Dorsolateral prefrontal cortex (tissue), 122 donors: ENCODE measurements at places on chromosomes 3 and 15.

DNA sequence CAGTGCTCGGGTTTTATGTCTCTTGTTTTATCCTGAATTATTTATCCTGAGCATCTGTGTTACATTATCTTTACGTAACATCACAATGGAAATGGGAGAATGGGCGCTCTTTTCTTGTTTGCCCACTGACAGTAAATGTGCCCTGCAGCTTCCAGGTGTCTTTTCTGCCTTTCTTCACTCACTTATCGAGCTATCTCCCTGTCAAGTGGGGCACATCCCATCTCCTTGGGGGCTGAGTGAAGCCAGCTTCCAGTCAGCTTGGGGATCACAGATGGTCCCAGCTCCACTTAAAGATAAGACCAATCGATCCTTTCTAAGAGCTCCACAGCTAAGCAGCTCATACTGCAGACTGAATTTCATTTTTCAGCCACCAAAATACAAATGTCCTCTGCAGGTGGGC, 125.8 kb downstream of the KBTBD8 start:
- DNase-seq: no peak

GRCh38 chr15:77612958-77613601, 19.6 kb downstream of the LINGO1 start:
- DNase-seq: no peak

DNA sequence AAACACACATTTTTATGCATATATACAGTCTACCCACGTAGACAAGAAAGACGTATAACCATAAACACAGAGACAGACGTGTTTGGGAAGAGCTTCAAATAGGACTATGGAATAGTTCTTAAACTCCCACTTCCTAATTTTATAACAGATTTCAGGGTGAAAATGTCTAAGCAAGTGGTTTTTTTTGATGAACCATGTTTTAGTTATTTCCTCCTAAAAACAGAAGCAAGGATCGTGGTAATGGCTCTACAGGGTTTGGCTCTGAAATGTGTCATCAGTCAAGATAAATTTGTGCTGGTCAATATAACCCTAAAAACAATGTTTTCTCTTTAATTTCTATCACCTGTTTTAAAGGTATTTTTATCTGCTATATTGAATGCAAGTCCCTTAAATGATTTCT, 58.2 kb downstream of the FMN1 start:
- DNase-seq: no peak

DNA sequence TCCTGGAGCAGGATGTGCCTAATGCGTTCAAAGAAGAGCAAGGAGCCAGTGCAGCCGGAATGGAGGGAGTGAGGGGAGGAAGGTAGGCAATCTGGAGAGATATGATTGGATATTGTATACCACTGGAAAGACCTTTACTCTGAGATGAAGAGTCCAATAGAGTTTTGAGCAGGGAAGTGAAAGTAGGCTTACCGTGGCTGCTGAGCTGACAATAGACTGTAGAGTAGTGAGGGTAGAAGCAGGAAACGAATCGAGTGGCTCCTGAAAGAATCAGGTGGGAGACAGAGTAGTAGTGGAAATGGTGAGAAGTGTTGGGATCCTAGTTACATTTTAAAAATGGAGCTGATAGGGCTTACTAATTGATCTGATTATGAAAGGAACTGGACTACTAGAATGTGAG, 51.8 kb upstream of the NUDT16 start:
- DNase-seq: no peak

DNA sequence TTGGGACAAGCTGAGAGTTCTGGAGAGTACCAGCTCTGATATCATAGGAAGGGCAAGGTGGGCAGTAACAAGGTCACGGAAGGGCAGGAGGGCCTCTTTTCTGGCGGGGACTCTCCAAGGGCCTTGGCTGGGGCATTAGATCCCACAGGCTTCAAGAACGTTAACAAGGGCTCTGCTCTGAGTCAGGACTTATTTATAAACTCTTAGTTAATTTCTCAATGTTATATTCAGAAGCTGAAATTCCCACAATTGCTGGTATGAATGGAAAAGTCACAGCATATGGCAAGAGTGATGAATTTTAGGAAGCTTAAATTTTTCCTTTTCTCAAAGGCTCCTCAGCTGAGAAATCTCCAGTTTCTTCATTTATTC, 320.2 kb upstream of the TBC1D5 start:
- DNase-seq: no peak

DNA sequence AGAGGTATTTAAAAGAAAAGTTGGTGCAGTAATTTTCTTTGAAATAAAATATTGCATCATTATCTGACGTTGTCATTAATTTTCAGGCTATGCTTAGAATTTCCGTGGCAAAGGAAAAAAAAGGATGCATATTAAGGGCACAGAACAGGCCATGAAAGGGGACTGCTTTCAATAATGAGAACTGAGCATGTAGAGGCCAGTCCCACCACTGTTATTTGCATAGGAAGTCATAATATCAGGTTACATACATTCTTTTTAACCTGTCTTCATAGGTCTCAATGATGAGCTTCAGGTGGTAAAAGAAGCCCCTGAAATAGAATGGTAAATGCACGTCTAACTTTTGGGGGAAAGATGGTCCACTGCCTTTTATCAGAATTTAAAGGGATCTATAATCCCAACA, 272.1 kb upstream of the ALCAM start:
- no peak for DNase-seq

- no peak for DNase-seq
Measured at GRCh38 chr3:194382892-194383223, 13.3 kb upstream of the LRRC15 start.

GRCh38 chr3:37139567-37140052, 34.8 kb downstream of the LRRFIP2 start:
- no peak for DNase-seq

DNA sequence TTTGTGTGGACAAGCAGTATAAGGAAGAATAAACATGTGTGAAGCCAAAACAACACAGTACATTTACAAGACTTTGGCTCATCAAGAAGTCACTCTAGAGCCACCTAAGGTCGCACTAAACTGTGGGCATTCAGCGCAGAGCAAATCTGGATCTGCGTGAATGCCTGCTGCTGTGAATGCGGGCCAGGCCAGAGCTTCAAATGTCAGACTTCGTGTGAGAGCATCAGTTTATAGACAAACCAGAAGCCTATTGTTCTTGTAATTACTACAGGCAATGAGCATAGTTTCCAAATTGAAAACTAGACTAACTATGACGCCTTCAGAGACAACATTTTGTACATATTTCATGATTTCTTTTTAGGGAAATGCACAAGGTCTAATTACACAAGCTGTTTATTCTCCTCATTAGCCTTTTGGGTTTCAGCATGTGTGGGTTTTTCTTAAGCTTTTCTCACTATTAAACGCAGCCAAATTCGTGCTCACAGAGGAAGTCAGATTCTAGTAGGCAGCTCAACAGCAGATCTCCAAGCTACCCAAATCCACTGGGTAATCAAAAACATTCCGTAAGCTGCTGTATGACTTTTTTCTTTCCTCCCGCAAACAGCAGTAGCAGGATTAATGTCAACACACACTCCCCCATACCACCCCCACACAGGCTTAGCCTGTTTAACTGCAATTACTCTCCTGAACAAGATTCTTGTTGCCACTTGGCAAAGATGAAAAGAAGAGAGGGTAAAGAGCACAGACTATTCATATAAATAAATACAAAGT, 84.5 kb upstream of the SETMAR start:
- no peak for DNase-seq

GRCh38 chr3:30688776-30689641, 82.6 kb downstream of the TGFBR2 start:
- DNase-seq: no peak

- no peak for DNase-seq
Measured at GRCh38 chr3:185586686-185587039, 568 bp downstream of the SENP2 start.

- no peak for DNase-seq
Measured at GRCh38 chr3:194237110-194237509, 101.2 kb downstream of the HES1 start.

- no peak for DNase-seq
Measured at GRCh38 chr15:49036650-49037545, 9.3 kb downstream of the SECISBP2L start.

- no peak for DNase-seq
Measured at GRCh38 chr3:112175646-112176045, 42.6 kb upstream of the GCSAM start.

- DNase-seq: no peak
Measured at GRCh38 chr15:51386486-51386885, 45.0 kb downstream of the GLDN start.

GRCh38 chr3:178174201-178174915, 361.9 kb upstream of the KCNMB2 start:
- DNase-seq: no peak

- no peak for DNase-seq
Measured at GRCh38 chr15:63800241-63800640, 33.5 kb downstream of the HERC1 start.

- DNase-seq: no peak
Measured at GRCh38 chr3:7977245-7978086, 524.2 kb upstream of the LMCD1 start.

GRCh38 chr3:58190882-58191281, 19.9 kb downstream of the DNASE1L3 start:
- no peak for DNase-seq

GRCh38 chr3:32397941-32398340, 6.3 kb downstream of the CMTM7 start:
- no peak for DNase-seq

DNA sequence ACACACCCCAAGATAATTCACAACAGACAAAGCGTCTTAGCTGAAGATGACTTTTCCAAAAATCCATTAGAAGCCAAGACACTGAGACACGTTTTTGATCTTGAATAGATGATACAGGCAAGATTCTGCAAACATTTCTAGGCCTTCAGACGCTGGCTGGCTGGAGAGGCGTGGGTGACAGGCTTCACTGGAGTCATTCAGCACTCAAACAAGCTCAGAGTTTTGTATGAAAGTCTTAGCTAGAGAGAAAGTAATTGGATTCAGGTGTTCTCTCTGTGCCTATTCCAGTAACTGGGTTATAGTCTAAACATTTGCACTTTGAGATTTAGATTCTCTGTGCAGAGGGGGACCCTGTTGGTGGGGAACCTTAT, 147.7 kb upstream of the BHLHE40 start:
- DNase-seq: no peak

DNA sequence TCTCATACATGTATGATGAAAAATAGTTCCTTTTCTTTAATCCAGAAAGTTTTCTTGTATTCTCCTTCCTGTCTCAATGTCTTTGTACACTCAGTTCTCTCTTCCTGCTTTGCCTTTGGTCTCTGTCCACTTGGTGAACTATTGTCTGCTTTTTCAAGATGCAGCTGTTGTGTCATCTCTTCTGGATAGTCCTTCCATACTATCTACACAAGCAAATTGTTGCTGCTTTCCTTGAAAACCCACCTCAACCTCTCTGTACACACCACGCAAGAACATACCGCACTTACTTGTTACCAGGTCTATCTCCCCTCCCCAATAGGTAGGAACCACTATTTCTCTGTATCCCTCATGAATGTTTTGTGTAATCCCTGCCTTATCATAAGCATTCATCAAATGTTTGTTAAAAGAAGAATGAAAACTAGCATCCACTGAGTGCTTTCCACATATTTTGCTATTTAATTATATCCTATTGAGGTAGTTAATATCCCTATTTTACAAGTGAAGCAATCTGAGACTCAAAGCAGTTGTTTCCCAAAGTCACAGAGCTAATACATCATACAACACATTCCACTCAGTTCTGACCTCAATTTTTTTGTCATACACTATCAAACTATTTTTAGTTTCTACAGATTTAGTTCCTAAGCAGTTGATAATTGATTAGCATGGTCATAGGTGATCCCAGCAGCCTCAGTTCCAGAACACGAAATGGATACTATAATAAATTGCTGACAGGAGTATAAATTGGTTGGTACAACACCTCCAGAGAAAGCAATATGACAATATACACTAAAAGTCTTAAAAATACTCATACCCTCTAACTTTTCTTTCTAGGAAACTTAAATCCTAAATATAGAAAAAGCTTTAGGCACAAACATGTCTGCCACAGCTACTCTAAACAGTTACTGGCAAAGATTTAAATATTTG, 19.6 kb downstream of the HACL1 start:
- DNase-seq: no peak
